Naive B cell (primary cell): ENCODE measurements at places on chromosomes 12 and 14.

GRCh38 chr14:91893007-91893406 is 25.7 kb upstream of the TC2N start:
- DNase-seq, result no peak

DNA sequence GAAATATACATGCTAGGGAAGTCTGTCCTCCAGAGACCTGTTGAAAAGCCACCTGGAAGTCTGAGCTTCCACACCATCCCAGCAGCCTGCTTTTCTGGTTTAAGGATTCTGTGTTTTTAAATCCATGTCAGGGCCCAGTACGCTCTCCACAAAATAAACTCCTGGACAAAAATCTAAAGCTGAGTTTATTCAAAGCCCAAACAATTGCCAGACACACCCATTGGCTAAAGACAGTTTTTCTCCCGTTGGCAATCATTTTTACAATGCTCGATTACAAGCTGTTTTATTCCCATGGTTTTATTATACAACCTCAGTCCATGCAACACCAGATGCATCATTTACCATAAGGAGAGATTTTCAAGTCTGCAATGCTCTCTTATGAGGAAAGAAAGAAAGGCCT is 94.5 kb downstream of the MYRFL start:
- DNase-seq, result no peak

DNA sequence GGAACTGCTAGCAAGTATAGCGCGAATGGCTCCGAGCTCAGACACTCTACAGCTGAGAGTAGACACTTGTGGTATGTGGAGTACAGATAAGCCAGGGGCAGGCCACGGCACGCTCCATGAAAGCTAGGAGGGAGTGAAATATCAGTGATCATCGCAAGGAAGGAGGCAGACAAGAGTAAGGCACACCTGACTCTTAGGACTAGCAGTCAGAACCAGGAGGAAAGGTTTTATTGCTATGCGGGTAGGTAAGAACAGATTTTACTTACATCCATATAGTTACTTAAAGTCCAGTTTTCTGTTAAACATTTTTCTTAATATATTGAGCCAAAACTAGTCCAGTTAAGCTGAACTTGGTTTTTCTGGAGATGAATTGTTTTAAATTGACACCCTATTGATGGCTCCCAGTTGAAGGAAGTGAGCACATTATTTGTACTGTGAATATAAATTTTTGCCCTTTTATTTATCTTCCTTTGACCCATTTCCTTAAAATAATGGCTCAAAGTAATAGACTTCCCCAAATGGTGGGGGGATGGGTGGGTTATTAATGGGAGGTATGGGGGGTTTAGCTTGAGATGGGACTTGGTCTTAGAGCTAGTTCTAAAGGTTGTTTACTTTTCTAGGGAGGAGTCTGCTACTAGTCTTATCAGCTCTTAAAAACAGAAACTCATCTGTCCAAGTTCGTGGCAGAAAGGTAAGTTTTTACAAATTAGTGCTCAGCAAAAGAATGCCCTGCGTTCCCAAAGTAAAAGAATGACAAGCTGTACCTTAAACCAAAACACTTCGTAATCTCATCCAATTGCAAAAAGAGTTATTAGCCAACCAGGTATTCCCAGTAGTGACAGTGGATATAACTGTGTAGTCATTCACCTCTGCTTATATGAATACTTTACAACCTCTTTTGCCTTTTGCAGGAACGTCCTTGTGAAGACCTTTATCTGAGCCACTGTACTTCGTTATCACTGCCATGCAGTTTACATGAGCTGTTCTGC is 5.8 kb downstream of the HNRNPA1 start:
- DNase-seq, result no peak

DNA sequence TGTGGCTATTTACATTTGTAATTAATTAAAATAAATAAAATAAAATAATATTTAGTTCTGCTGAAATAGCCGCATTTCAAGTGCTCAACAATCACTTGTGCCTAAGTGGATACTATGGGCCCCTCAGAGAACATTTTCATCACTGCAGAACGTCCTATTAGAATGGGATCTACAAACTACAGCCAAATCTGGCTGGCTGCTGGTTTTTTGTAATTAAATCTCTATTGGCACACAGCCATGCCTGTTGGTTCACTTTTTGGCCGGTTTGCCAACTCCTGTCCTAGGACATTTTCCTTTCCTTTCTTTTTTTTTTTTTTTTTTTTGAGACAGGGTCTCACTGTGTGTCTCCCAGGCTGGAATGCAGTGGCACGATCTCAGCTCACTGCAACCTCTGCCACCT is 9.8 kb downstream of the CCDC63 start:
- DNase-seq, result no peak

- no peak for DNase-seq
Observed at GRCh38 chr14:103697206-103697602, 18.0 kb downstream of the XRCC3 start.

- DNase-seq, result no peak
Observed at GRCh38 chr14:101980700-101981099, 16.3 kb downstream of the DYNC1H1 start.

DNA sequence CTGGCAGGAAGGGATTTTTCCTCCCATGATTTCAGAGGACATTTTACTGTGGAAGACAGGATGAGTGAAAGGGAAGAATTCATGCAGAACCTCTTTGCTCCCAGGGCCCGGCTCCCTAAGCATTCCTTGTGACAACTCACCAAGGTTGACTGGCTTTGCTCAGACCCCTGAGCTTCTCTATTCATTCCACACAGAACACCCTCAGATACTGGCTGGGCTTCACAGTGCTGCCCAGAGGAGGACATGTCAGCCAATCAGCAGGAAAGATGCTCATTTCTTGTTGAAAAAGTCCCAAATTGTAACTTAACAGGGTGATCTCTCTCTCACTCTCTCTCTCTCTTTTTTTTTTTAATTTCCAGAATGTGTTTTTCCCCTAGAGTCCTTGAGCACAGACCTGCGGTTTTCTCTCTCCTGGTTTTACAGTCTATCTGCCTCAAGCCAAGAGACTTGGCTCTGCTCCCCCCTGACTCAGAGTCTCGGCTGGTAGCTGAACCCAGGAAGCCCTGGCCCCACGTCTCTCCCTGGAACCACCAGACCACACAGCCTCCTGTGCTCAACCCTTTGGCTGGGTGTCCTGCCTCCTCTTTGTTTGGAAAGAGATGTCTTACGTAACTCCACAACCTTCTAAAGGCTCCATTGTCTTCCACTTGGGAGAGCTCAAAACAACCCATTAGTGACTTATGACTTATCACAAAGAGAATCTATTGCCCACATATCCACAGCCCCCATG is 43.9 kb downstream of the SSPN start:
- no peak for DNase-seq

DNA sequence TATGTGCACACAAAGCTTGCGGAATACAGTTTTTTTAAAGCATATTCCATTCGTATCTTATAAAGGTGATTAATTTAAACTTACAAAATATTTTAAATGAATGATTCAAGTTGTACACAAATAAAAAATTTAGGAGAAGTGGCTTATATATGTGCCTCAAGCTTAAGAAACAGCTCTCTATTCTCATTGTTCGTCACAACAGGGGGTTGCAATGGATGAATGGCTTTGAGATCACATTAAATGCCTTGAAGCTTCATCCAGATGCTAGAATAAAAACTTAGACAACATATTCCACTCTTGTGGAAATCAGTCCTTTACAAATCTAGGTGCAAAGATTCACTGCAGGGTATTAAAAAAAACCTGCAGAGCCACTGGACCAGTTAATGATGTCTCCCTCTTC is 303.9 kb upstream of the LRFN5 start:
- no peak for DNase-seq

DNA sequence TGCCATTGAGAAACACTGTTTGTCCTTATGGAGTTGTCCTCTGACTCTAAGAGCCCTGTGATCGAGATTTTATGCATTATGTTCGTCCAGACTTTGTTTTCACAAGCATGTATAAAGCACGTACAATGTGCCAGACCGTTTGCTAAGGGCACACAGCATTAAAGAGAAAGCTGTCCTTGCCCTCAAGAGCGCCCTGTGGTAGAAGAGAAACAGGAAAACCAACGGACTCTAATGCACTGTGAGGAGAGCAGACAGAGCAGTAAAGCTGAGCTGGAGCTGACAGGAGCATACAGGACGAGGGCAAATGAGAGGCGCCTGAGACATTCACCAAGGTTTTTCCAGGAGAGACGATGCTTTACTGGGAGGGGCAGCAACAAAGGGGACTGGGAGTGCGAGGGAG is 66.2 kb upstream of the OVCH1 start:
- no peak for DNase-seq

DNA sequence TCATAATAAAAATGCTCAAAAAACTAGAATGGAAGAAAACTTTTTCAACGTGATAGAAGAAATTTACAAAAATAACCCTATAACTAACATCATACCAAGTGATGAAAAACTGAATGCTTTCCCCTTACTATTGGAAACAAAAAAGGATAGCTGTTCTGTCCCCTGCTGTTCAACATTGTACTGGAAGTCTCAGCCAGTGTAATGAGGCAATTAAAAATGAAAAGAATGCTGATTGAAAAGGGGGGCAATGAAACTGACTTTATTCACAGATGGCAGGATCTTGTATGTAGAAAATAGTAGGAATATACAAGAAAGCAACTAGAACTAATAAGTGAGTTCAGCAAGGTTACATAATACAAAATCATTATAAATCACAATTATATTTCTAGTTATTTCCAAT is 337.9 kb upstream of the KITLG start:
- DNase-seq, result no peak

DNA sequence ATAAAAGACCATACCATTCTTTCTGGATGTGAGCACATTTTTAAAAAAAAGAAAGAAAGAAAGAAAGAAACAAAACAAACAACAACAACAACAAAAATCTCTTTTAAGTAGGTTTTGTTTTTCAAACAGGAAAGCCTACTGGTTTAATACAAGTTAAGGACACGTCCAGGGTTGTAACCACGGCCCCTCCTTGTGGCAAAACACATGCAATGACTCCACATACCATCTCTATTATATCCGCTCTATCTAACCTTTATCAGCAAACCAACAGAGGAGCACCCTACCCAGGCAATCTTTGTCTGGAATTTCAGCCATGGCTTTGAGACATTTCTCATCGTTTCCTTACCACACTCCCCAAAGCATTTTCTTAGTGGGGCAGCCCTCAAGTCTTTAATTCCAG is 360.5 kb upstream of the TMPO start:
- DNase-seq, result no peak

- no peak for DNase-seq
Observed at GRCh38 chr12:102950107-102950949, 7.1 kb upstream of the ASCL1 start.

DNA sequence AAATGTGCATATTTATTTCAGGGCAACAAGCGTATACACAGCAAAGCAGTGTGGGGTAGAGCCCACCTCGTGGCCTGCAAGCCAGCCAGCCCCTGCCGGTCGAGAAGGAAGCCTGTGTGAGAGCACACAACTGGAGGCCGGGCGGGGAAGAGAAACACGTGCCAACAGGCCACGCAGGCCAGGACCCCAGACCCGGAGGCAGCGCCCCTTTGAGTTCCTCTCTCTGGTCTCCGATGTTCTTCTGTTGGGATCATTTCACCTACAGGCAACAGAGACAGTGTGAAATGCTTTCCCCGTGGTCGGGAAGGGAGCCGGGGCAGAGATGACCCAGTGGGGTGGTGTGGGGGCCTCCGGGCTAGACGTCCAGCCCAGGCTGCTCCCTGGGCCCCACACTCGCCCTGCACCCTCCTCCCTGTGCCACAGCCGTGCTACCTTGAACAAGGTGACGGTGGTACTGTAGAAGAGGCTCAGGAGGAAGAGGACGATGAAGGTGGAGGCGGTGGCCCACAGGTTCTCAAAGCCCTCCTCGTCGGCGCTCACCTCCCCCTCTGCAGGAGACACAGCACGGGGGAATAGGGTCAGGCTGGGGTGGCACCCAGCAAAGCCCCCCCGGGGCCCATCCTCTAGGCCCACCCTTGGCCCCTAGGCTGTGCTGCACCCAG is 325.5 kb downstream of the TMEM121 start:
- no peak for DNase-seq

DNA sequence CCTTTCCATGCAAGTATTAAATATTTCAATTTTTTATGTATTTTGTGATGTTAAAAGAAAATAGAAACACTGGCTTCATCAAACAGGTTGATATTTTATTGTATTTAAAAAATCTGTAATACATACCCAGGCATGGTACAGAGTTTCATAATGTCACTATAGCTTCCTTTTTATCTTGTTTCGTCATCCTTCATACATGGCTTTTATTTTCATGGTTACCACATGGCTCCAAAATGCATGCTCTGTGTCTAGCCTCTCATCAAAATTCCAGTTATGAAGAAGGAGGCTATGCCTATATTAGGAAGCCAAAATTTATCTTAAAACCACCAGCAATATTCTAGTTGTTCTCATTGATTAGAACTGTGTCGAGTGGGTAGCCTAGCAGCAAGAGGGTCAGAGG is 464.8 kb downstream of the BTG1 start:
- DNase-seq, result no peak

- DNase-seq, result no peak
Observed at GRCh38 chr12:45577844-45578399, 151.6 kb upstream of the ARID2 start.

DNA sequence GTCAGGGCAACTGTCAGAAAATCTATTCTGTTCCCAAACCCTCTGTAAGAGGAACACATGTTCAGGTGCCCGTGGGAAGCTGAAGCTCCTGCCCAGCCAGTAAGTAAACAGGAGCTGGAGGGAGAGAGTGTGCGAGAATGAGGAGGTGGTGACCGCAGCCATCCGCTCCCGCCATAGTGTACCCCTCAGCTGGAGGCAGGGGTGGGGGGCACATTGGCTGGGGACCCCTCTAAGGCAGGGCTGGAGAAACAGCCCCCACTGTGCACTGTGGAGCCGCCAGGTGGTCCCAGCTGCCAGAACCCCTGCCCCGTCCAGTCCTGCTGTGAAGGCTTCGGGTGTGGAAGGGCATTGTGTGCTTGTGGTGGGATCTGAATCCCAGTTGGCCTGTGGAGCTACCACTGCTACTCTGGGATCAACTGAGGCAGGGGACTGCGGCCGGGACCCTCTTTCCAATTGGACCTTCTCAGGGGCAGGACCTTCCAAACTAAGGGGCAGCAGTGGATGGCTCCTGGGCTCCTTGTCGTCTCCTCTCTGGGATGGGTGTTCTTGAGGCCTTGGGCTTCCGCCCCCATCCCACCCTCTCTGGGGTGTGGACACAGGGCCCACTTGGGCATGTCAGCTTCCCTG is 59.6 kb downstream of the TSPAN9 start:
- DNase-seq, result no peak

DNA sequence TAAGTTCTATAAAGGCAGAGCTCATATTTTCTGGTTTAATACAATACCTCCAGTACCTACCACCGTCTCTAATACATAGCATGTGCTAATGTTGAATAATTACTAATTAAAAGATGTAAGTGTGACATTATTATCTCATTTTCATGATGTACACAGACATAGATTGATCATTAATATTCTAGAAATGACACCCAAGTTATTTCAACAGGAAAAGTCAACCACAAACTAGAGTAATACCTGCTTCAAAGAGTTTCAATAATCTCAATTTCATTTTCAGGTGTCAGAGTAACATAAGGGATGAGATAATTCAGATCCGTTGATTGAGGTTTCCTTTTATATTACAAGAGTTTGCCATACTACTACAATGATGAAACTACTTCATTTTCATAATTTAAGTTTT is 388.9 kb downstream of the SOX5 start:
- no peak for DNase-seq

GRCh38 chr14:75864352-75864751 is 117.4 kb downstream of the TGFB3 start:
- DNase-seq, result no peak
